ENCODE measurements at places on chromosomes 3 and 15.

DNA sequence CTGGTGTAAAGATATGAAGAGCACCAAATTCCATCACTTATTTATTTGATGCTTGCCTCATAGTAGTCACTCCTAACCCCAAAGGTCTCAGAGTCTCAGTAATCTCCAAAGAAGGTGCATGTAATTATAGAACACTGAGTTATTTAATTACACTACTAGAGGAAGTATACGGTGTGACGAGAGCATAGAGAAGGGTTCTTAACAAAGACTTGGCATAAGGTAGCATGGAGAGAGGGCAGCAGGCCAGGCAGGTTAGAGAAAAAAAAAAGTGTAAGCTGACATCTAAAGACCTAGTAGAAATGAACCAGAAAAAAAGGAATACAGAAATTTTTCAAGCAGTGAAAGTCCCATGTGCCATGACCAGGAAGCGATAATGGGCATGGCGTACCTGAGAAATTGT is 213.3 kb upstream of the TGFBR2 start:
- DNase-seq: no peak

DNA sequence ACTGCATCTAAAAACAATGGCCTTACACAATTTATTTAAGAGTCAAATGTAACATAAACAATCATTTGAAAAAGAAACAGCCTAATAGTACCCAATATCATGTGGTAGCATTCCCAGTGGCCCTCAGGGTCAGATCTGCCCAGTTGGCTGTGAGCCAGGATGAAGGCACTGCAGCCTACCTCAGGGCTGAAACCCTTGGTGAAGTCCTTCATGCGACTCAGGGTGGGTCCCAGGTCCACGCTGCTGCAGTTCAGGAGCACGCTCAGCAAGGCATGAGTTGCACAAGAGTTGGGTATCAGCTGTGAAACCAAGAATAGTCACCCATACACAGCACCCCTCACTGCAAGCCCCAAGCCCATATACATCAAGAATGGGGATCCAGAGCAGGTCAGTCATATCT is 37.1 kb downstream of the SEMA3G start:
- no peak for DNase-seq

DNA sequence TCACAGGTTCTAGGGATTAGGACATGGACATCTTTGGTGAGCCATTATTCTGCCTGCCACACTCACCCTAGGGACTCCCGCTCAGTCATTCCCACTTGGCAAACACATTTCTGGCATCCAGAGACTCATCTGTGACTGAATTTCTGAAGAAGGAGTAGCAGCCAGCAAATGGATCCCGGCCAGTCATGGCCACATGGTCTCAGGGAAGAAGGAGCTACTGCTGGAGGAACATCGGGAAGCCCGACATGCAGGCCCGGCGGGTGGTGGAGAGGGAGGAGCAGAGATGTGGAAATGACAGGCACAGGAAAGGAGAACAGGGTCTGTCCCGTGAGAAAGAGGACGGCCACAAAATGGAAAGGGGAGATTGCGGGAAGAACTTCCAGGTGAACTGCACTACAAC is 65.4 kb downstream of the SEMA5B start:
- DNase-seq: no peak

- no peak for DNase-seq
These were observed 23.0 kb downstream of the TKT start for GRCh38 chr3:53232641-53233377.

- no peak for DNase-seq
These were observed 6.9 kb downstream of the ABCF3 start for GRCh38 chr3:184192889-184193288.

DNA sequence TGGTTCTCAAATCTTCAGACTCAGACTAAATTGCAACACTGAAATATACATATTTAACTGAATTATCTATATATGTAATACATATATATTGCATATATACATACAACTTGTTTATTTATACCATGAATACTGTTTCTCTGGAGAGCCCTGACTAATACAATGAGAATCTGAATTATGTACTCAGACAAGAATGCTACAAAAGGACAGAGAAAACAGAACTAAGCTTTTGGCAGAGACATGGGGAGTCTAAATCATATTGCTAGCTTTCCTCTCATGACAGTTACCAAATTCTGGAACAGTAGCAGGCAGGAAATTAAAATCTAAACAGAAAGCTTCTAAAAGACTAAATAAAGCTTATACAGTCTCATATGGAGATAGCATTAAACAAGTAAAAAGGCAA is 142.4 kb upstream of the KCNMB2 start:
- DNase-seq: no peak

DNA sequence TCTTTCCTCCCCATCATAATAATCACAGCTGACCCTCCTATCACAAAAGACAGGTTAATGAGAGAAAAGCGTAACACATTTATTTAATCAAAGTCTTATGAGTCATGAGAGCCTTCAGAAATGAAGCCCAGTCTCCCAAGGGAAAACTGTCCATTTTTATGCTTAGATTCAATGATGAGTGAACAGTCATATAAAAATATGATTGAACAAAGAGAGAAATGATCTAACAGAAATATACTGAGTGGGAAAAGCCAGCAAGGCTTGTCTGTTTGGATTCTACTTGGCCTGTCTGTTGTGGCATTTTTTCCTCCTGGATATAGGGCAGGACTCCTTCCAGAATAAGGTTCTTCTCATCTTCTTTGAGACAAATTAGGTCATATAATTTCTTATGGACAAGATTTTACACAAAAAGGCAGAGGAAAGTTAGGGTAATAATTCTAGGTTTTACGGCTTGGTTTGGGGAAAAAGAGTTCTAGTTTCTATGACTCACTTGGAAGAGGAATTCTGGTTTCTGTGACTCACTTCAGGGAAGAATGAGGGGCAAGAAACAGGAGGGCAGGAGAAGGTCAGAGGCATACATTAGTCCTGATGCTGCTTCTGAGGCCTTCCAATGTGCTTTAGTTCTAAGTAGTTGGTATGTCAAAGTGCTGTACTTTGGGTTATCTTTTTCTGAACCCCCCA is 534.2 kb downstream of the ZIC1 start:
- DNase-seq: no peak

DNA sequence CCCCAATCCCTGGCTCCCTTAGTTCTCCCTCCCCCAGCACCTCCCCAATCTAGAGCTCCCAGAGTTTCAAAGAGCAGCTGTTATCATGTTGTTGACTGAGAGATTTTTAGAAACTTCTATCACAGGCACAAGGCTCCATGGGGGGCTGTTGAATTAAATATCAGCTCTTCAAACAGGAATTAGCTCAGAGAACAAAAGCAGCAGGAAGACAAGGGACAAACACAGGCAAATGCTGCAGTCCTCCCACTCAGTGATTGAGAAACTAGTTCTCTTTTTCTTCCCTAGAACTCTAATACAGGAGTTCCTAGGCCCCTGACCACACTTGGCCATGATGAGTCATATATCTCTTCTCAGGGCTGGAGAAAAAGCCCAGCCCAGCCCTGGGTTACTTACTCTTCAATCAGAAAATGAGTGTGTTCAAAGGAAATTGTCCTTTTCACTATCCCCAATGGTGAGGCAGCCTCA is 262.1 kb downstream of the IGSF11 start:
- DNase-seq: no peak

DNA sequence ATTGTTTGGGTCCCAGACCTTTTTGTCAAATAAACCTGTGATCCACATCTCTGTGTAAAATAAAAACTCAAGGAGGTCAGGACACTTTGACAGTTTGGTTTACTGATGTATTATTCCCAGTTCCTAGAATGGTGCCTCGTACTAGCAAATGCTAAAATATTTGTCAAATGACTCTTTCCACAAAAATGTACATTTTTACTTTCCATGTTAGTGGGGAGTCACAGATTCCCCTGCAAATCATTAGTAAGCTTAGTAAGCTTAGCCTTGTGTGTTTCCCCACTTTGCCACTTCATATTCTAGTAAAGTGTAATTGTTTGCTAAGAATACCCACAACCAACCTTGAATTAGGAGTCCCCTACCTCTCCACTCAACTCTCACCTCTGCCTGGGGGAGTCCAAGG is 2.4 kb upstream of the MAGI1 start:
- DNase-seq: no peak

DNA sequence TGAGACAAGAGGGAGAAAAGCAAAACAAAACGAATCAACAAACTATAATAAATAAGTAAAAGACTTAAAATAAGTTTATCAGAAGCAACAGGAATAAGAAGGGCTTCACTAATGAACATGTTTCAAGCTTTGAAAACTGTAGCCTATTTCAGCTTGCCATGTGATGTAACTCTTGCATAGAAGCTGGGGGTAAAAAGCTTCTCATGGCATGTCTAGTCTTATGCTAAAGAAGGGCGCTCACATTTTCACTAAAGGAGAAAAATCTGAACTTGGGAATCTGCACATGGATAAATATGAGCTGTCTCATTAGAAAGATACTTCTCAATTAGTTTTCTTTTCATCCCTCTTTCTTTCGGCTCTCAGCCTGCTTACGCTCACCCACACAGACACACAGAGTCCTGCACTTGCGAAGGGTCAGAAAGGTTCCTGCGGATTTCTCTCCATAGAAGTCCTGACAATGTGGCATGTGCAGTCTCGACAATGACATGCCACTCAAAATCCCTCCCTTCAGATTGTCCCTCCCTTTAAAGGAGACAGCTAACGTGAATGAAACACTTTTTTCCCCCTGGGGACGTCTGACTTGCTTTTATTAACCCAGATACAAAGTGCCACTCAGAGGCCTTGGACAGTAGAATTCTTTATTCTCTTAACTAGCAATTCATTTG is 568.9 kb upstream of the NR2F2 start:
- DNase-seq: no peak

DNA sequence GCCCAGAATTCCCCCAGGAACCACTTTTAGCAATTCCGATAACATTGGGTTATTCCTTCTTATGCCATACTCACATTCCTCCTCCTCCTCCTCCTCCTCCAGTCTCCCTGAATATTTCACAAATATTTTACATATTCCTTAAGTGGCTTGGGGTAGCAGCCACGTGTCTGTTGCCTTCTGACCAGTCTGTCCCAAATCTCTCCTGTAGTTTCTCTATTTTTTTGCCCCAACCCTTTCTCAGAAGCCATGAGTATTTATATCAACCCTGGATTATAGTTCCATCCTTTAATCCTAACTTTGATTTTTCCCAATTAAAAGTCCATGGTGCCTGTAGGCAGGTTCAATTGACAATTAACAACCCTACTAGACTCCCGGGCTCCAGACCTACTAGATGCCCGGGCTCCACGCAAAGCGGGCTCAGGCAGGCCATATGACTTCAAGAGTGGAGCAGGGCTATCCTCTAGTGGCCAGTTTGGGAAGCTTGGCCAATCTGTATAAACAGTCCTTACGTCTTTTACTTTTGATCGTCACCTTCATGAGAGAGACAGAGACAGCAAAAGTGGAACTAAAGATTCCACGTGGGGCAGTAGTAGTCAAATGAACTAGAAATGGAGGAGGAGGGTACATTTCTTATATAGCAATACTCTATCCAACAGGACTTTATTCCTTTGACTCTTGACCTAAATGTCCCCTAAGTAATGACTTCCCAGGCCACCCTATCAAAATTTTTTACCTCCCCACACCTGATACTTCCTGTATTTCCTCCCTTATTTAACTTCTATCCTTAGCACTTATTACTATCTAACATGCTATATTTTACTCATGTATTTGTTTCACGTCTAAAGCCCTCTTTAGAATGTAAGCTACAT is 69.7 kb downstream of the USF3 start:
- no peak for DNase-seq

GRCh38 chr3:99484871-99485270 is 153.5 kb upstream of the COL8A1 start:
- no peak for DNase-seq

DNA sequence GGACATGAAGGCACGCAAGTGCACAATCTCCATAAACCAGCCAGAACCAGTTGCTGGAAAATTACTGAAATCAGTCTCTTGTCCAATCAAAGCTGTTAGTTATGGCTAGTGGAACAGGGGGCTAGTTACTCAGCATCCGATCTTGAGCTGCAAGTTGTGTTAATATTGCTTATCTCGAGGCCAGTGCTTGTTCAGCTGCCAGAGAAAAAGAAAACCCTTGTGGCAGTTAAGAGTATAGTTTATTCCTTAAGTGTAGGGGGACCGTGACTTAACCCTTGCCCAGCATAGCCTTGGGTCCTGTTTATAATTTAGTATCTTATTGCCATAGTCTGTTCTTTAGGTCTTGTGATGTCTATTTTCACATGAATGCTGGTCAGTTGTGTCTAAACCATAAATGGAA is 268.5 kb downstream of the CD47 start:
- no peak for DNase-seq

GRCh38 chr15:71085809-71086208 is 29.5 kb upstream of the THSD4 start:
- DNase-seq: no peak

DNA sequence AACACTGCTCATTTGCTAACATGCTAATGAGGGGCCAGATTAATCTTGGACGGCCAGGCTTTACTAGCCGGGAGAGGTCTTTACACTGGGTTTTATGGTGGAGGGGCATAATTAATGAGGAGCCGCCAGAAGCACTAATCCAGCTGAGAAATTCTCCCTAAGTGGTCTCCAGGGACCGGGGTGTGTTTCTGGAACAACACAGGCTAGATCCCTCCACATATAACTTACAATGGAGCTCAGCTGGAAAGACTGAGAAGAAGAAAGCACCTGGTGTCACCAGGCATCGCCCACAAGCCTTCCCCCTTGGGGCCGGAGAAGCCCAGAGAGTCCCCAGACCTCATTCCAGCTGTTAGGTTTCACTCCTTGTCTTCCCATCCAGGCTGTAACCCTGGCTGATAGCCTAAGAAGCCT is 127.5 kb downstream of the MEGF11 start:
- DNase-seq: no peak

DNA sequence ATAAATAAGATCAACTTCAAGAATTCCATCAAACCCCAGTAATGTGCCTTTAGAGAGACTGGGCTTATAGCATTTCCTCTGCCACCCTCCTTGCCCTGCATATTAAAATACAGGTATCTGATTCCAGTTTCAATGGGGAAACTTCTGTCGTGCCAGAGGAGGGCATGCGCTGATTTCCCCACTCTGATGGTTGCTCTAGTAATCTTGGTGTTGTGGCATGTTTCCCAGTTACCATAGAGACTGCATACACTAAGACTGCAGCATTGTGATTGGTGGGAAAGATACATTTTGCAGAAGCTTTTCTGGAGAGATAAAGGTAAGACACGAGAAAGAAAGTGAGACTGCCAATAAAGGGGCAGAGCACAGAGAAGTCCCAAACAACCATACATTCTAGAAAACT is 225.6 kb downstream of the TIGIT start:
- DNase-seq: no peak

DNA sequence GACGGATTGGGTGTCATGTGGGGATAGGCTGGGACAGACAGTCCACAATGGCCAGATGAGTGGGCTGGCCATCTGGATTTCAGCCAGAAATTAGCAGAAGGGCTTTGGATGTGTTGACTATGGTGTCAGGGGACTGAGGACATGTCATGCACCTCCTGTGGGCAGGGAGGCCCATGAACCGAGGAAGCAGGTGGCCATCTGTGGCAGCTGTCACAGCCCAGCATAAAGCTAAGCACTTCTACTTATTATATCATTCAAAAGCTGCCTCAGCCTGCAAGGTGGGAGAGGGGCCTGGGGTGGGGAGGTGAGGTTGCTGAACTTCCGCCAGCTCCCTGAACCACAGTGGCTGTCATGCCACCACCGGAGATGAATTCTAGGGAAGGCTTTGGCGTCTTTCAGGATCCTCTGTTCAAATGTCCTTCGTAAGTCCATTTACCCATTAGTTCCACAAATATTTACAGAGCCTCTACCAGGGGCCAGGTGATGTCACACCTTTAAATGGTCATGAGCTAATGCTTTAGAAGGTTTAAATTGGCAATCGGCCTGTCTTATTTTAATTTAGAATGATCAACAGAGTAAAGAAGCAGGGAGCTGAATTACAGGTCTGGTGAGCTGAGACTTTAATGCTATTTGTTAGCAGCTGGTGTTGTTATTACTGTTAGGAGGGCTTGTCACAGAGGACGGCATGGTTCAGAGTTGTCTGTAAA is 23.6 kb upstream of the CAV3 start:
- DNase-seq: no peak

Measured in NK-92 treated with Interleukin-12 subunit alpha and Interleukin-12 subunit beta, amount 100 ng/mL, for 24 hours (cell line).